Forelimb muscle (tissue), 1 donor: ENCODE measurements at places on chromosomes 7 and 10. TPM values are rescaled to one million over a fixed set of nuclear protein-coding genes. Genes with fewer than 3 reads are reported as not detected.

DNA sequence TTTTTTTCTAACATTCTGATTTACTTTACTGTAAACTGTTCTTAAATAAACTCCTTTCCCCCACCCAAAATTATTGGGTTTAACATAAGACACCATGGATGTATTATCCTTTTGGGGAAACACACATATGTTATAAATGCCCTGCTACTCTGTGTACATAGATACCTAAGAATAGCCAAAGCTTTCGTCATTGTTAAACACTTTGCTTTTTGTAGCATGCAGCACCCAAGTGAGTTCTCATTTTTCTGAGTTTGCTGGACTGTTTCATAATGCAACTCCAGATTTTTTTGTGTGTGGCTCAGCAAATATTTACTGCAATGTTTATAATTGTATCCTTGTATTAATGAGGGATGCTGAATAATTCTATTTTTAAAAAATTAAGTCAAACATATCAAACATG, 86.9 kb downstream of the VTI1A start:
- no peak for DNase-seq

DNA sequence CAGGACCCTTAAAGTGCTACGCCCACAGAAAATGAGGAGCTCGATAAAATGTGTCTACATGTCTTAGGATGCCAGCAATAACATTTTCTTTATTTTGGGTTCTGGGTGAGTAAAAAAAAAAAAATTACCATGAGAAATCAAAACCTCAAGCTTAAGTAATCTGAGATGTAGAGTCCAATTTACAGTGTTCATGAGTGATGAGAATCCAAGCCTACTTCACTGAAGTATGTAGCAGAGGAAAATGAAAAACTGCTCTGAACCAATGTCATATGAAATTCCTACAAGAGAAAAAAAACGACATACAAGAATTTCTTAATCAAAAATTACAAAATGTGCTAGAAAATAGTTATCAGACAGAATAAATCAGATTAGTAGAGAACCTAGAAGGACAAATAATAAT, 274.4 kb downstream of the HTR7 start:
- no peak for DNase-seq

GRCh38 chr7:116176226-116176625, 34.1 kb upstream of the TES start:
- DNase-seq, result no peak

GJD4 gene
- polyA plus RNA-seq, result 4.2 TPM

GRCh38 chr10:33722067-33722466, 387.6 kb upstream of the NRP1 start:
- no peak for DNase-seq

ITIH5 gene
- 47.8 TPM for polyA plus RNA-seq
